Dermis microvascular lymphatic vessel endothelial cell (primary cell): ENCODE measurements at places on chromosomes 1 and 21. TPM values are rescaled to one million over a fixed set of nuclear protein-coding genes. Genes with fewer than 3 reads are reported as not detected.

DNA sequence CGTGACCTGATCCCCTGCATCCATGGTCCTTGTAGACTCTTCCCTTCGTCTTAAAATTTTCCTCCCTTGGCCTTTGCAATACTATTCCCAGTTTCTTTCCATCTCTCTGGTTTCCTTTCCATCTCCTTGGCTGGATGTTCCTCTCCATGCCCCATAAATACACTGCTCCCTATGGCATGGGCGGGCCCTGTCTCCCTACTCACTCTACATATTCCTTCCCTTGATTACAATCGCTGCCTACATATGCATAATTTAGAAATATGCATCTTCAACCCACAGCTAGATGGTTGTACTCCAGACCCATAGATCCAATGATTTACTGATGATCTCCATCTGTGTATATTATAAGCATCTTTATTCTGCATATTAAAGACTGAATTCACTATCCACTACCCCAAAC lies 405.0 kb downstream of the NTNG1 start:
- no peak for DNase-seq

Gene CYP2J2
- total RNA-seq = 0.13 and 0.25 TPM in 2 replicates

GRCh38 chr1:93061895-93062792 lies 16.9 kb upstream of the MTF2 start:
- DNase-seq = peak; percentile 39

Gene MX2
- 0.39 and 0.51 TPM in 2 replicates for total RNA-seq

Gene CXADR
- total RNA-seq = 48.3 and 75.1 TPM in 2 replicates

DNA sequence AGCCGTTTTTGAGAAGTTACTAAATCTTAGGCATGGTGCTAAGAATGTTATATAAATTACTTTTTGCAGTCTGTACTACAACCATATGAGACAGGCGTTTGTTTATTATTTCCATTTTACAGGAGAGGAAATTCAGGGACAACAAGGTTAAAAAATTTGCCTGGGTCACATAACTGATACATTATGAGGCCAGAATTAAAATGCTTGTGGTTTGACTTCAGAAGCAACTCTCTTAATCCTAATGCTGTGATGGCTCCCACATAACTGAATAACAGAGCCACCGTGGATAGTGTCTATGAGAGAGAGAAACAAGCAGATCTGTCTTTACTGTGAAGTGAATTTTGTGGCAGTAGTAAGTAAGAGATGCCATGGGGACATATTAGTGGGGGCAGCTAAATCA lies 184.9 kb downstream of the NCAM2 start:
- DNase-seq = no peak

DNA sequence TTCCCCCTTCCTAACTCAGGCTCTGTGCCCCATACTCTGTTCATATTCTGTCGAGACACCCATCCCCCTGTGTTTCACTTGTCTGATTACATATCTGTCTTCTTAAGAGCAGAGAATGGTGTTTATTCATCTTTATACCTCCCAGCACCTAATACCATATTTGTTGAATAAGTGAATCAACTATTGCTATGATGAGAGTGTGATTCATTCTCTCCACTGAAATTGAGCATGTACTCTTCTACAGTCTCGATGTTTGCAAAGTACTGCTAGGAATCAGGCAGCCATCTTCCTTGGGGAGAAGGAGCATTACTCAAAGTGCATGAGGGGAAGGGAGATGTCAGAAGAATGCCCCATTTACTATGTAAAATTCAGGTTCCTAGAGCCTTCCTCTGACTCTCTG lies 27.0 kb downstream of the TBX15 start:
- DNase-seq = no peak

DNA sequence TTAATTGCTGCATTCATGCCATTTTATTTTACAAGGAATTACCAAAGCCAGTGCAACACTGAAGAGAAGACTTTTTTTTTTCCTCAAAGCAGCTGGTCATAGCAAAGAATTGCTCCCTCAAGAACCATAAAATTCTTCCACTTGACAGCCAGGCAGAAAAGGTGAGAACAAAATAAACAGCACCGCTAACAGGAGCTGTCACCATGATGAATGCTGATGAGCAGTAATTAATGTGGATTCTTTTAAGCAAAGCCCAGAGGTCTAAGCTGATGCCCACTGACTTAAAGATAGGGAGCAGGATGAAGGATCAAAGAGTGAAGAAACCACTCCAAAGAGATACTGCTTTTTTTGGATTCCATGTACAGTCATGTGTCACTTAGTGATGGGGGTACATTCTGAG lies 428.4 kb downstream of the BRINP3 start:
- DNase-seq = no peak

- no peak for DNase-seq
These were observed 21.5 kb upstream of the LYST start for GRCh38 chr1:235888119-235888643.

Gene KCNJ9
- not detected in 2 replicates for total RNA-seq

DNA sequence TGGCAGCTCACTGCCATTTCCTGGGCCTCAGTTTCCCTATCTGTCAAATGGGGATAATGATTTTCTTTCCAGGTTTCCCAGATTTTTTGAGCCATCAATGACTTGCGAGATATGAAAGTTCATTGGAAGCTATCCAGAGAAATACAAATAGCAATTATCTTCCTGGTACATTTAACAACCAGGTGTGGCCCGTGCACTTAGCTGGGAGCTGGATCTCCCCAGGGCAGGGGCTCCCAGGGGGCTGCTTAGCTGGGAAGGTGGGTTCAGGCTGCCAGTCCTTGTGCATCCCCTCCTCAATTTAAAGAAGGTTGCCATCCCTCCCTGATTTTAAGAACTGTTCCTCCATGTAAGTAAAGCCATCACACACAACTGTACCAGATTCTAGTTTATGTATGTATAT lies 3.6 kb upstream of the TMEM54 start:
- DNase-seq = no peak

Gene SERINC2
- 5.9 and 15.0 TPM in 2 replicates for total RNA-seq

Gene RPTN
- not detected in 2 replicates for total RNA-seq

GRCh38 chr1:239308701-239309333 lies 77.6 kb upstream of the CHRM3 start:
- DNase-seq = no peak

DNA sequence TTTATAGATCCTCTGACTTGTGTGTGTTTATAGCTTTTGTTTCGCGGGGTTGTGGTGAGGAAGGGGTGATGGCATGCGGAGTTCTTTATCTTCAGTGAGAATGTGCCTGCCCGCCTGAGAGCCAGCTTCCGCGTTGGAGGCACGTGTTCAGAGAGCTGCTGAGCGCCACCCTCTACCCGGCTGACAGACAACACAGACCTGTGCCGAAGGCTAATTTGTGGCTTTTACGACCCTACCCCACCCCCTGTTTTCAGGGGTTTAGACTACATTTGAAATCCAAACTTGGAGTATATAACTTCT lies 14.4 kb upstream of the CD101 start:
- DNase-seq = no peak

Gene TNNI3K
- 0.13 TPM in 1 of 2 replicates, not detected in the other for total RNA-seq

Gene VANGL2
- total RNA-seq = not detected in 2 replicates

- DNase-seq = no peak
These were observed 19.4 kb downstream of the PLA2G2F start for GRCh38 chr1:20158358-20159070.

GRCh38 chr1:2823921-2824610 lies 22.6 kb upstream of the TTC34 start:
- no peak for DNase-seq

GRCh38 chr21:31558962-31559367 lies 100.5 kb upstream of the SOD1 start:
- DNase-seq = peak; percentile 88

- no peak for DNase-seq
These were observed 932 bp upstream of the USP24 start for GRCh38 chr1:55216096-55216495.

GRCh38 chr1:111218701-111219556 lies 8.6 kb upstream of the CHI3L2 start:
- DNase-seq = no peak

- no peak for DNase-seq
These were observed 14.9 kb upstream of the VPS26C start for GRCh38 chr21:37281993-37282392.

DNA sequence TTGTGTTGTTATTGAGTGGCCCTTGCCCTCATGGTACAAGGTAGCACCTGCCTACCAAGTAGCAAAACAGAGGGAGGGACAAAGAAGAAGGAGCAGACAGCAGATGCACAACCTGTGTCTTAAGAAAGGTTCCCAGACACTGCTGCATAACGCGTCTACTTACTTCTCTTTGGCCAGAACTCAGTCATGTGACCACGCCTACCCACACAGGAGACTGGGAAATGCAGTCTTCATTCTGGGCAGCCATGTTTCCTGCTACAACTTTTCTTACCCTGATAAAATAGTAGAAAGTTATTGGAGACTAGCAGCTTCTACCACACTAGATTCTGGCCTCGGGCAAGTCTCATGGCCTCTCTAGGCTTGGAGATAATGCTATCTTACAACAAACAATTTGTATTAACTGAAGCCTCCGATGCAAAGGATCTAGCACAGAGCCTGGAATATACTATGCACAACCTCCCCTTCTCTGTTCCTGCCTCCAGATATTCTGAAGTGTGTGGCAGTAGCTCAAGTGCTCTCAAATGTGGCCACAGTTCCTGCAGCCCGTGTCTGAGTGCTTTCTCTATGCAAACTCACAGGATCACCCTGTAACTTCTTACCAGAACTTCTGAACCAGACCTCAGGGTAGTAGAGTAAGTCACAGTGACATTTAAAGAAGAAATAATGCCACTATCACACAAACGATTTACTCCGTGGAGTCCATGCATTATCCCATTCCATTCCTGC lies 34.1 kb upstream of the BTG2 start:
- peak; percentile 64 for DNase-seq

DNA sequence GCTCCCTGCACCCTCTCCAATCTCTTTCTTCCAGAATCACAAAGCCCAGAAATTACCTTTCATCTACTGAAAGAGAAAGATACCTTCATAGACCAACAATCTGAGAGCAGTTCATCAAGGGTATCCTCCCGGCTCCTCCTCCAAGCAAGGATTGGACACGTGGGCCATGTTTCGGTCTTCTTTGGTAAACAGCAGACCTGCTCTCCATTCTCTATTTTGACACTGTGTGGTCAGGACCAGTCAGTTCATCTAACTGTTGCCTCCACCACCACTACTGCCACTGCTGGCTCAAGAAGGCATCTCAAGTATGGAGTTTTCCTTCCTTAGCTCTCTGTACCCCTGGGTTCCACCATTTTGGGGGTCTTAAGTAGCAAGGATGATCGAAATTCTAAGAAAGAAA lies 8.0 kb upstream of the LELP1 start:
- no peak for DNase-seq
